Stimulated activated CD4-positive, alpha-beta T cell treated with anti-CD3 and anti-CD28 coated beads, Interleukin-1b, Interleukin-23, amount 100 ng/mL, for 4 hours (primary cell): ENCODE measurements at places on chromosomes 2 and 18.

- DNase-seq = no peak
These were observed 8.8 kb downstream of the NFATC1 start for GRCh38 chr18:79404567-79404910.

DNA sequence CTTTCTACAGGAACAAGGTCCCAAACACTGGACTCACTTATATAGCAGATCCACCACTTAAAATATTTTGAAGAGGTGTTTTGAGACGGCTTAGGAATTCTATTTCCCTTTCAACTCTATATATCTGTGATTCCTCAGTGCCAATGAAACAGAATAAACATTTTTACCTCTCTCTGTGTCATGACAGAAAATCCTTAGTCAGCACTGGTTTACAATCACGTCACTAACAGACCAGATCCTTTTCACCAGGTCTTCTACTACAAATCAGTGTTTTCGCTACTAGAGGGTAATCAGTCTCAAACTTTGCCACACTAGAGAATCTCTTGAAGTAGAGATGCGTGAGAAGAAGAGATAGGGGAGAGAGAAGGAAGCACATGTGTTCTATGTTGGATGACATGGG lies 325.6 kb downstream of the SS18 start:
- DNase-seq = no peak

DNA sequence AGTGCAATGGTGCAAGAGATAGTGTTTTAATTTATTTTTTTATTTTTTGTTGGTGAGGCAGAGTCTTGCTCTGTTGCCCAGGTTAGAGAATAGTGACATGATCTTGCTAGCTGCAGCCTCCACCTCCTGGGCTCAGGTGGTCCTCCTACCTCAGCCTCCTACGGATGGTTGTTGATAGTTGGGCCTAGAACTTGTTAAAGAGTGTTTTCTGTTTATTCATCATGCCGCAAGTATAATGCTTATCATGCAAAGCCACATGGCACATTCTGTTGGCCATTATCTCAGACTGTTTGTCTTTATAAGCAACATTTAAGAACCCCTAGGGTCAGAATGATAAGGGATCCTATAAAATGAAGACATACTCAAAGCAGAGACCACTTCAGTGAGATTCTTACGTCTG lies 1.7 kb downstream of the UGGT1 start:
- DNase-seq = no peak

DNA sequence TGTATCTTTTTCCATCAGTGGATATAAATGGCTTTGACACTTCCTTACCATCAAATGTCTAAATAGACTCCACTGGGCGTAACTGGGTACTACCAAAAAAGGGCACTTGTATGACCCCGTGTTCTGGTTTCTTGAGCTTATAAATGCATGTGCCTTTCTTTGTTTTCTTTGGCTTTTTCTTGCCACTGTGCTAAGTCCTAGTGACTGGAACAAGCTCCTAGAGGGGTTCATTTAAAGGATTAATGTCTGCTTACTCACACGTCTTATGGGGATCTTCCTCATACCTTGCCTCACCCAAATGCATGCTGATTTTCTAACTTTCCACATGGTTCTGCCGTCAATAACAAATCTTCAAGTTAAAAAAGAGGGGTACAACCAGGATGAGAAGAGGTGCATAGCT lies 19.8 kb upstream of the ZNF532 start:
- no peak for DNase-seq

DNA sequence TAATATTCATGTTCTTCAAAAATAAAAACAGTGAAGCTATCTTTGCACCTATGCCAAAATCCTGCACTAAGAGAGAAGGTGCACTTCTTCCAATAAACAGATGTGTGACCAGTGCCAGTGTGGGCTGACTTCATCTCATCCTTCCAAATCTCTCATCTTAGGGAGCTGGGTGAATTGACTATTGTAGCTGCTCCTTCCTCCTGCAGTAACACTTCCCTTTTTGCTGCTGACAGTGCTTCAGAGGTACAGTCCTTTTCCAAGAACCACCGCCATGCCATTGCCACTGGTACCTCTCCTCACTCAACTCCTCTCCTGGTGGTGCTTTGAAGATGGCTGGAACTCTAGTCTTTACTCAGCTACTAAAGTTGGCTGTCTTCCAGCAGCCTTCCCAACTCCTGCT lies 42.1 kb upstream of the ARHGAP25 start:
- no peak for DNase-seq

DNA sequence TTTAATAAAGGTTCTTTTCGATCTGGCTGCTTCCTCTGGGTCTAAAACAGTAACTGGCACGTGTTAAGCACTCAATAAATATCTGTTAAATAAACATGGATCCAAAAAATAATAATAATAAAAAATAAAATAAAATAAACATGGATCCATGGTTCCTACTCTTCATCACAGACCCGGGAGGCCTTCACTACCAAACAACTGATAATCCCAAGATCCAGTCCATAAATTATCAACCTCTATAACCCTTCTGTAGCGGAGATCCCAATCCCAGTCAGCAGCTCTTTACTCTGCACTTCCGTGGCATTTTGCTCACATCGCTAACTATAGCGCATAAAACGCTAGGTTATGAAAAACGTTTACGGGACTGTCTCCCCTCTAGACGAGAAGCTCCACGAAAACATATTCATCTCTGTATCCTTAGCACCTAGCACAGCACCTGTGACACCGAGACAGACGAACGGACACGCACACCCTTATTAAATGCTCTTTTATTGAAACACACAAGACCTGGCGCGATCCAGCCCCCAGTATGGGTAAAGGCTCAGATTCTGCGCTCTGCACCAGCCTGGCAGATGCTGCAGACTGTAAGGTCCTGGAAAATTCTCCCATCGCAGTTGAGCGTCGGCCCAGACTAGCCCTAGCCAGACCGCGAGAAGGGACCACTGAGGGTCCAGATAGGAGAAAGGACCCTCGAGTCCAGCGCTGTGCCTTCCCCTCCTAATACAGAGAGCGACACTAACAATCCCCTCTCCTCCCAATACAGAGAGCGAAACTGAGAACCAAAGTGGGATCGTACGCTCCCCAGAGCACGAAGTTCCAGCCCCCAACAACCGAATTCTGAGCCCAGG lies 770 bp downstream of the NBAS start:
- no peak for DNase-seq

DNA sequence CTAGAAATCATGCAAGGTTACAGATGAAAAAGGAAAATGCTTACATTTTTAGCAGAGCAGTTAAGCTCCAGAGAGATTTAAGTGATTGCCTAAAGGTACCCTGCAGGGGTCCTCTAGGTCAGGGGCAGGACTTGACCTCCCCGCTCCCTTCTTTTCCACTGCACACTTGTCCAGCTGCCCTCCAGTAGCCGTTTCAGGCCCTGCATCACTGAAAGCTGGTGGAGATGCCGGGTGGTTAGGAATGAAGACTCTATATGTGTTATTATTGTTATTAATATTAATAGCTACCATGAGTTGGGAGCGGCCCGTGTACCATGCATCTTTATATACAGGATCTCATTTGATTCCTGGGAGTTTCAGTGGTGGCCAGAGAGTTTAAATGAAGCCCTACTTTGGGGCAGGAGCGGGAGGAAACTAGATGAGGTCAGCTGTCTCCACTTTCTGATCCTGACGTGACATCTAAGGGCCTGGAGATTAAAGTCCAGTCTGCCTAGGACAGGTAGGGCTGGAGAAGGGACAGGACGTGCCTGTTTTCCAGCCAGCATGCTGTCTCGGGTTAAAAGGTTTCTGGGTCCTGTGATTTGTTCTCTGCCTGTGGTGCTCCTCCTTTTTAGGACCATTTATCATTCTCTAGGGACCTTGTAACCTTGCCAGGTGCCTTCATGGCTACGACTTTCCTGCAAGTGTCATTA lies 2.1 kb downstream of the TMEM37 start:
- DNase-seq = no peak

DNA sequence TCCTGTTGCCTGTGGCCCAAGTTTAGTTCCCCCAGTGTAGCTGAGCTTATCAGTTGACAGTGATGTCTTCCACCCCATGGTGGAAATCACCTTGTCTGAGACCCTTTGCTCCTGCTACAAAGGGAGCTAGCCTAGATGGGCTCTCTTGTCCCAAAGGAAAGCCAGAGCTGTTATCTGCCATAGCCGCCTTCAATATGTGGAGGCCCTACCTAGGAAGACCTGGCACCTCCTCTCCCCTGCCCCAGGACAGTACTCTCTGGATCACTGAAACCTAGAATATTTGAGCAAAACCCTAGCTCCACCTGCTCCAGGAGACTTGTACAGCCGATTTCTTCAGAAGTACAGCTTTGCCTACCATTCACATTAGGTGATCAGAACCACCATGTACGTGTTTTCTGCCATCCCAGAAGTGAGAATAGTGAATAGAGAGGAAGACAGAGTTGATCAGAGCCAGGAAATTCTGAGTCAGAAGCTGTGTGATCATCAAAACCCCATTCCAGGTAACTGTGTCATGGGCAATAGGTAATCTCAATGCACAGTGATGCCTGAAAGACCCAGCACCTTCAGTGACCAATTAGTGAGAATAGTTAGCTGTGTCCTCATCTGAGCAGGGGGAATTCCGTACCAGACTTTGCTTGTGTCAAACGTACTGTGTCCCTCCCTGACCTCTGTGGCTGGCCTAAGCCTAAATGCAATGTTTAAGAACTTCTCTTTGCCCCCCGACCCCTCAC lies 138.4 kb upstream of the ALPP start:
- no peak for DNase-seq
